Dermis microvascular lymphatic vessel endothelial cell (primary cell): ENCODE measurements at places on chromosomes 3 and 15.

DNA sequence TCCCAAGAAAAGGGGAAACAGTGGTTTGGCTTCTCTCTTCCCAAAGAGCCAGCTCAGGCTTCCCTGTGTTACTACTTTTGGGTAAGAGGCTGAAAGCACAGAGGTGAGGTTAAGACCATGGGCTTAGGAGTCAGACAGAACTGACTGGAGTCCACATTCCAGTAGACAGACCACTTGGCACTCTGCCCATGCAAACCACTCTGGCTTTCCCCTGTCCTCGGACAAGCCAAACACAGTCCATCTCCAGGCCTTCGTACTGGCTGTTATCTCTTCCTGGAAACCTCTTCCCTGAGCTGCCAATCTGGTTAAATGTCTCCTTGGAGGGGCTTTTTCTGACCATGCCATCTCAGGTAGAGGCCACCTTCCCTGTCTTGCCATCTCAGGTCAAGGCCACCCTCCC is 53.1 kb upstream of the FAM3D start:
- no peak for DNase-seq

DNA sequence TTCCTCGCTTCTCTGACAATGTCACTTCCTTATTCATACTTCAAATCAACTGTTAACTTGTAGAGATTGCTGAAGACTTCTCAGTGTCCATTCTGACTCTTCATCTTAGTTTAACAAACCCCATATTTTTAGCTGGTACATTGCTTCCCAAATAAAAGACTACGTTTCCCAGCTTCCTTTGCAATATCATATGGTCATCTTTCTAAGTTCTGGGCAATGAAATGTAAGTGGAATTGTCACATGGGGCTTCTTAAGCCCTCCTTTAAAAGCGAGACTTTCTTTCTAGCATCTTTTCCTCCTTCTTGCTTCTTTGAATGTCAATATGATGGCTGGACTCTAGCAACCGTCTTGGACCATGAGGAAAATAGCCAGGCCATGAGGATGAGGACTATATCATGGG is 239.0 kb downstream of the ZNF621 start:
- DNase-seq: no peak

- no peak for DNase-seq
These were observed 13.2 kb upstream of the LMCD1 start for GRCh38 chr3:8488411-8488810.

DNA sequence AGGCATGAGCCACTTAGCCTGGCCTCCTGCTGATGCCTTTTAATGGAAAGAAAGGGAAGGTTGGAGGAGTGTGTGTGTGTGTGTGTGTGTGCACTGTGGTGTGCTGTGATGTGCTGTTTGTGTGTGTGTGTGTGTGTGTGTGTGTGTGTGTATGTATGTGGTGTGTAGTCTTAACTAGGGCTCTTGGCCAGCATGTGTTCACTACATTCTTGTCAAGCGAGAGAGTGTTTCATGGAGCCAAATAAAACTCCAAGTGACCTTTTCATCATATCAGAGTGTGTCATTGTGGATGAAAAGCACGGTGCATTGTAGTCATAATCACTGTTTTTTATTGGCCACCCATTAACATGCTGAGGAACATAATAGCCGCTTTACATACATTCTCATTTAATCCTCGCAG is 30.8 kb upstream of the BHLHE40 start:
- no peak for DNase-seq

DNA sequence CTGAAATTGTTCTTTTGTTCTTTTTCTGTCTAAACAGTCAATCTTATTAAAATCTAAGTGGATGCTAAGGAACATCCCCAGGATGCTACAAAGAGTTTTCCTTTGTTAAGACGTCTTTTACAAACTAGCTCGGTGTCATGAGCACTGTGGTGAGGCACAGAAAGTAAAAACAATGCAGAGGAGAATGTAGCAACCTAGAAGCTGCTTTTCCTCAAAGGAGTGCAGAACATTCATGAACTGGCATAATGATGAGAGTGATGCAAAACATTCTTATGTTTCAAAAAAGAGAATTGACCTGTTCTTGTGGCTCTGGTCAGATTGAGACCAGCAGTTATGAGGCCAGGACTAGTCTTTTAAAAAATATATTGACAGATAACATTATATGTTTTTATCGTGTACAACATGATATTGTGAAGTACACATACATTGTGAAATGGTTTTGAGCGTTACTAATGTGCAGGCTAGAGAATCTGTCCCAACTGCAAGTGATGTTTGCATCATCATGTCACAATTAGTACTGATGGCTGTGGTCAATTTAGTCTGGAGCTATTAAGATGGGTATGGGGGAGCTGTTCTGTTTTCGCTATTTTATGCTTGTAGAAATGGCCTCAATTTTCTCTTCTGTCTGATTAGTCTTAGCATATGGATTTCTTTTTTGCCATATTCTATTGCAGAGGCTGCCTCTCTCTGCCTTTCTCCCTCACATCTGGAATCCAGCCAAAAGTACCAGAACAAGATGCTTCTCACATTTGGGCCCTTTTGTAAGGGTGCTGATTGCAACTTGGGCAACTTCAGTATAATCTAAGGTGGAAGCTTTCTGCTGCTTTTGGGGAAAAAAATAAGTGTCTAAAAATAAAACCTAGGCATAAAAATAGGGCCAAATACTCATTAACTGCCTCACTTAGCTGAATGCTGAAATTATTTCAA is 50.2 kb downstream of the HHLA2 start:
- no peak for DNase-seq
